ENCODE measurements at places on chromosomes 7 and 10.

DNA sequence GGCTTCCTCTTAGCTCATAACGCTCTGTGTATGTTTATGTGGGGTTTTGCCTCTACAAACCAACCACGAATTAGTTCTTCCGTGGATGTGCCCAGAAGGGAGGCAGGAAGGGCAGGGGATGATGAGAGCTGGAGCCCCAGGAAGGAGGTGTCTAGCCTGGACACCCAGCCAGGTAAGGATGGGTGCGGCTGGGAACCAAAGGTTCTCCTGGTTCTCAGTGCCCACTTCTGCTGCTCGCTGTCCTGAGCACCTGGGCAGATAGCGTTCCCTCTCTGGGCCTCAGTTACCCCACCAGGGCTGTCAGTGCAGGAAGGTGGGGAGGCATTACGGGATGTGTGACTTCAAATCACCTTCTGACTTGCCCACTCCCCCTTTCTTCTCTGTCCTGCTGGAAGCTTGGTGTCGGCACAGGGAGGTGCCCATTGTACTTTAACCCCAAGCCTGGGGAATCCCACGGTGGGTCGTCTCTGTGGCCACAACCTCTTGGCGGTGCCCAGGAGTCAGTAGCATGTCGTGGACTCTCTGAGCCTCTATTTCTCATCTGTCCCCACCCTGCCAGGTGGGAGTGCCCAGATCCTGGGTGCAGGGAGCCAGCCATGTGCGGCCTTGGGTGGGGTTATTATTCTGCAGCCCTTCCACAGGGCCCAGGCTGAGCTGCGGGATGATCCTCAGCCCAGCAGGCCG is 18.7 kb upstream of the PCBD1 start:
- DNase-seq = no peak

DNA sequence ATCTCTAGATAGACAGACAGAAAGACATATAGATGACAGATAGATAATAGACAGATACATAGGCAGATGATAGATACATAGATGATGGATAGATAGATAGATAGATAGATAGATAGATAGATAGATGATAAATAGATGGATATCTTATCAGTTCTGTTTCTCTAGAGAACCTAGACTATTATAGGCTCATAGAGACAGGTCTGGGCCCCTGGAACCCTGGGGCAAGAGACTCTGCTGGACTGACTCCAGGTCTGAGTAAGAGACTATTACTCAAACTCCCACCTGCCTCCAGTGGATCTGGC is 58.3 kb downstream of the FRMPD2 start:
- no peak for DNase-seq

GRCh38 chr7:71776726-71777125 is 635.4 kb downstream of the CALN1 start:
- no peak for DNase-seq

- no peak for DNase-seq
Observed at GRCh38 chr10:103802081-103802480, 53.3 kb downstream of the SH3PXD2A start.

DNA sequence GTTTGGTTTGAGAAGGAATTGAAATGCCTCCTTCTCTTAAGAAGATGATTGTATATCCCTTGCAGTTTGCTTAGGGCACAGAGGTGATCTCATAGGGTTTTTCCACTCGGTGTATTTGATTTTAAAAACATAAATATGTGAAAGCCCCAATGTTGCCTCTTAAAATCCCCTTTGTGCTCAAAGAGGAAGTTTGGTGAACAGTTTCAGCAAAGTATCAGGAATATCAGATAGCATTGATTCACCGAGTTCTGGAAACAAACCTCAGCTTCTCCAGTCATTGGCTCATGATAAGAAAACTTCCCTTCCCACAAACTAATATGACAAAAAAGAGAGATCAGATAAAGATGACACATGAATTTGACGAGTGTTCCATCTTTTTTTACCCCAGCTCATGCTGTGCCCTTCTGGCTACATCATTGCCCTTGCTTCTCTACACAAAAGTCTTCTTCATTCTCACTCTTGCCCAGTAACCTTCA is 20.1 kb upstream of the SMNDC1 start:
- no peak for DNase-seq

DNA sequence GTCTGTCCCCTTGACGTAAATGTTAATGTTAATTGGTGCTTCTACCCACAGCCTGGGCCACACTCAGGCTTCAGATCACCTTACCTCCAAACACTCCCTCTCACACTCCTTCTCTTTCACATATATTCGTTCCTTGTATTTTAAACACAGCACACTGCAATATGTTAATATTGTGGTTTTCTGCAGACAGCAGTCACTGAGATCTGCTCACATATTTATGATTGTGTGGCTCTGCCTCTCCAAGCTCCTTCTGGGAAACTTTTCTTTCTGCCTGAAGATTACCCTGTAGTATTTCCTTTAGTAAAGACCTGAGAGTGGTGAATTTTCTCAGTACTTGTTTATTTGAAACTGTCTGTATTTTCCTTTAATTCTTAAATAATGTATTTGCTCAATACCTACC is 104.7 kb downstream of the VWC2 start:
- DNase-seq = no peak

DNA sequence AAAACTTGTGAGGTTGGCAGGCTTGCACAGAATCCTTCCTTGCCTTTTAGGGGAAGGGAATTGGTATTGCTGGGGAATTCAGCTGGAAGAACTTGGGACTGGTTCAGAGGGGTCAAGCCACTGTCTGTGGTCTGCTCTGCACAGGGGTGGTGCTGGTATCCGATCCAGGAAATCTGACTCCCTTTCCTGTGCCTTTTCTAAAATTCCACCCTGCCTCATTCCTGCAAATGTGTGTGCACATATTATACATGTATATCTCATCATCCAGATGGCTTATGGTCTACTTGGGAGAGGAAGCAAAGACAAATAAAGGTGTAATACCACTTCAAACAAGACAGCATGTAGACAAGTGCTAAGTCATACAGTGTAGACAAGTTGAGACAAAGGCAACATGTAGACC is 14.3 kb downstream of the UBTD1 start:
- no peak for DNase-seq

GRCh38 chr7:30366606-30367005 is 82.2 kb downstream of the ZNRF2 start:
- no peak for DNase-seq

GRCh38 chr7:157013101-157013500 is 2.6 kb upstream of the MNX1 start:
- no peak for DNase-seq

DNA sequence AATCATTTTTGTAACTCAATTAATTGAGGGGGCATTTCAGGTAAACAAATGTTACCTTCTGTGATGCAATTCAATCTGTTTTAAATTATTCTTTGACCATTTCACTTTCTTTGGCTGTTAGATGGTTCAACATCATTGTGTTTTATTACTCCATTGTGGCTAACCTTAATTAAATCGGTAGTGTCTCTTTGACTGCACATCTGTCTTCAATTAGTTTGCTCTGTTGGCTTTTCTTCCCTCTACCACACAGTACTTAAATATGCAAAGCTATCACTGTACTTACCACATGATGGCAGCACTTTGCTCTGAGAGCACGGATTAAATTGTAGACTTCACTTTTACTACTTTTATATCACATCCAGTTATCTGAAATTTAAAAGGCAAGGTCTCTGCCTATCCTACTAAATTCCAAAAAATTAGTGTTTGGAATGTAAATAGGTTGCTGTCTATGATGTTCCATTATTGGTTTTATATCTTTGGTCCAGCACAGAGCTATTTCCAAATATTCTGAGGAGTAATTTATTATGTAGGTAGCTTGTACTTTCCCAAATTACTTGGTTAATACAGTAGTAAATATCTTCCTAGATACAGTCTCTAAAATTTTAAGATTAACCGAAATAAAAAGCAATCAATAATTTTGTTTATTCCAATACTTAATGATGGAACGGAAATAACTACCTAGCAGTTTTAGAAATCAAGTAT is 352.0 kb downstream of the PCLO start:
- no peak for DNase-seq

- no peak for DNase-seq
Observed at GRCh38 chr10:28463676-28464395, 69.1 kb upstream of the WAC start.

- no peak for DNase-seq
Observed at GRCh38 chr7:1526271-1526754, 4.2 kb upstream of the MAFK start.

DNA sequence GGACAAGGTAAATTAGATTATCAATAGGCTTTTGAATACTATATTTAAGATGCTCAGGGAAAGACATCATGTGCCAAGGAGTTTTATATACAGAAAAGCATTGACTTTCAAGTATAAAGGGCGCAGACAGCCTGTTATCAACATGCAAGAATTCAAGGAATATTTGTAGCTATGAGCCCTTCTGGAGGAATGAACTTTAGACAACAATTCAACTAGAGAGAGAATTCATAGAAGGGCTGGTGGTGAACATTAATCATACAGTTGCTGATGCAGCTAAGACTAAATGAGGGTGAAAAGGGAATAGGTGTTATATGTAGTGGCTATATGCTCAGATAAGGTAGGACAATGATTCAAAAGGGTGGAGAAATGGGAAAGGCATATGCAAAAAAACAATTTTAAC is 41.2 kb downstream of the AOAH start:
- DNase-seq = no peak

DNA sequence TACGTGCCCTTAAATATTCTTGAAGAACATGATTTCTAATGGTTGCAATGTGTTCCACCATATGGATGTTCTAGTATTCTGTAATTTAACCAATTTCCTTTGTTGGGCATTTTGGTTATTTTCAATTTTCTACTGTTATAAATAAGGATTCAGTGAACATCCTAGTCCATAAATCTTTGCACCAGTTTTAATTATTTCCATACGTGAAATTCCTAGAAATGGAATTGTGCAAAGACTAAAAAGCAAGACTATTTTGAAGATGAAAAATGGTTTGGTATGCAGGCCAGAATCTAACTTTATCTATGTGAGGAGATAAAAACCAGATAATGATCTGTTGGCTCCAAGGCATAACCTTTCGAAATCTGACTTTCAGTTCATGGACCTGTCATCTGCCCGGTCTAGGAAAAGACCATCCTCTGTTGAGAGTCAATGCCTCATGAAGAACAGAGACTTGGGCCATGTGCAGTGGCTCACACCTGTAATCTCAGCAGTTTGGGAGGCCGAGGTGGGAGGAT is 633.2 kb upstream of the NRP1 start:
- DNase-seq = no peak

GRCh38 chr7:30172451-30172850 is 37.7 kb downstream of the MTURN start:
- no peak for DNase-seq

- no peak for DNase-seq
Observed at GRCh38 chr10:133190225-133190624, 30.2 kb downstream of the KNDC1 start.

- DNase-seq = no peak
Observed at GRCh38 chr10:88687853-88688467, 18.1 kb upstream of the LIPK start.

GRCh38 chr7:81484261-81484660 is 285.6 kb downstream of the HGF start:
- no peak for DNase-seq
